CD4-positive, CD25-positive, alpha-beta regulatory T cell (primary cell): ENCODE measurements at places on chromosomes 3 and 15. TPM values are rescaled to one million over a fixed set of nuclear protein-coding genes. Genes with fewer than 3 reads are reported as not detected.

DNA sequence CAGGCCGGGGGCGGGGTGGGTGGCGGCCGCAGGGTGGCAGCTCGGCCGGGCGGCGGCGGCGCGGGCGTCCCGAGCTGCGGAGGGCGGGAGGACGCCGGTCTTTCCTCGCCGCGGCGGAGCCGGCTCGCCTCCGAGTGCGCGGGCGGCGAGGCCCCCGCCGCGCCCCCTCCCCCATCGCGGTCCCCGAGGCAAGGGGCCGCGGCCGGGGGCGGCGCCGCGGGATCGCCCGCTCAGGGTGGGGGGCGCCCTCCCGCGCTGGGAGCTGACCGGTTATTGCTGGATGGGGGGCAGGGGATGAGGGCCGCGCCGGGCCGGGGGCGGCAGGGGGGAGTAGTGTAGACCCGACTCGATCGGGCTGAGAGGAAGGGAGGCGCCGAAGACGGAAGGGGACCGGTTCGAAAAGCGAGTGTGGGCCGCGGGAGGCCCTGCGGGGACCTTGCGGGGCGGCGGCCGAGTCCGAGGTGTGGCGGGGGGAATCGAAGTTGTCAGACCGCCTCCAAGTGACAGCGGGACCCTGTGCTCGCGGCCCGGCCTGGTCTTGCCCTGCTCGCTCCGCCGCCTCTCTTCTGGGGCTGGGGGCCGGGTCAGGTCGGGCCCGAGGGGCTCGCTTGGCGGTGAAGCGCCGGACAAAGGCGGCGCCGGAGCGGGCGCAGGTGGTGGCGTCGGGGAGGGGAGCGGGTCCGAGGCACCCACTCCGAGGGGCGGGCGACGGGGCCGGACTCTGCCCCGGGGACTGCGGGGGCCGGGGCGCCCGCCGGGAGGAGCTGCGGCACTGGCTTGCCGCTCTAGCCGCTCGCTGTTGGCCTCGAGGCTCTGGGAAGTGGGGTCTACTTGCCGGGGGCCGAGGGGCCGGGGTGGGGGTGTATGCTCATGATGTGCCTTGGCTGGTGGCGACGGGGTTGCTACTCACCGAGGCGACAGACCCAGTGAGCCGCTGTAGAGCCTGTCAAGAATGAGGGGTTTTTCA is 1.1 kb downstream of the BAHD1 start:
- H3K4me3 ChIP-seq: peak overlapping the region; percentile 63
- H3K27me3 ChIP-seq: no peaks in the 10 kb centered on the region
- DNase-seq: no peak

DNA sequence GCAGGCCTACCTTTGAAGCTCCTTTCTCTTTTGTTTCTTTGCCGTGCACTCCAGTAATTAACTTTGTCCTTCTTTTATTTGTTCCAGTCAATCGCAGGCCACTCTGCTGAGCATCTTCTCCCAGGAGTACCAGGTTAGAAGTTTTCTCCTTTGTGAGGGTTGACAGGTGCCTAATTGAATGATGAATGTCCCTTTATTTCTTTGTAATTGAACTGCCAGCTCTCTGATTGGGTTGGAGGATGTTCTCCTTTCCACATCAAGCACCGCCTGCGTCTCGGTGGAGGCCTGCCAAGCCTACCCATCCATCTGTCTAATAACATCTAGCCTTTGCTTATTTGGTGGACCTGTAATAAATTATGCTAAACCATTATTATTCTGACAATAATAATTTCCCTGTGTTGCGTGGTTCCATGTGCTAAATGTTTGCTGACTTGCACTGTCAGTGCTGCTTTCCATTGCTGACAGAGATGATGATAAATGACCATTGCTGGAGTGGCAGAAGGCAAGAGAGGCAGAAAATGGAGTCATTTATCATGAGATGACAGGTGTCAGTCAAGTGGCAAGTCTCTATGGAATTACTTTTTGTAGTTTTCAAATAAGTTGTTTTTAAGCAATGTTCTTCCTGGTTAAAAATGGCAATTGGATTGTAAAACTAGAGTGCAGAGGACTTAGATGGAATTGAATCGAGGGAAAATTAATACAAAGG is 64.9 kb downstream of the CDIN1 start:
- H3K4me1 ChIP-seq: no peaks in the 10 kb centered on the region
- no peaks in the 10 kb centered on the region for H3K27me3 ChIP-seq
- no peak overlapping the region for H3K4me3 ChIP-seq
- H3K27ac ChIP-seq: no peak overlapping the region
- no peaks in the 10 kb centered on the region for H3K36me3 ChIP-seq
- DNase-seq: no peak

DNA sequence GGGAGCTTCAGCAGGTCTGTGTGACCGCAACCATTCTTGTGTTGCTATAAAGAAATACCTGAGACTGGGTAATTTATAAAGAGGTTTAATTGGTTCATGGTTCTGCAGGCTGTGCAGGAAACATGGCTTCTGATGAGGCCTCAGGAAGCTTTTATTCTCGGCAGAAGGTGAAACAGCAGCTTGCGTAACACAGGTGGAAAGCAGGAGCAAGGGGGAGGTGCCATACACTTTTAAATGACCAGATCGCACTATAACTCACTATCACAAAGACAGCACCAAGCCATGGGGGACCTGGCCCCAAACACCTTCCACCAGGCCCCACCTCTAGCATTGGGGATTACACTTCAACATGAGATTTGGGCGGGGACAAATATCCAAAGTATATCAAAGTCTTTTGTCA is 8.3 kb upstream of the CIB2 start:
- H3K27ac ChIP-seq: no peak overlapping the region
- DNase-seq: no peak
- H3K4me1 ChIP-seq: no peaks in the 10 kb centered on the region
- no peaks in the 10 kb centered on the region for H3K27me3 ChIP-seq

HAPLN3 gene
- polyA plus RNA-seq: 76.8 TPM

- no peaks in the 10 kb centered on the region for H3K27me3 ChIP-seq
- no peak overlapping the region for H3K27ac ChIP-seq
Observed at GRCh38 chr15:49215768-49216739, 46.0 kb downstream of the GALK2 start.

- no peak overlapping the region for H3K4me3 ChIP-seq
- no peaks in the 10 kb centered on the region for H3K4me1 ChIP-seq
- peaks cover 10% of the 10 kb centered on the region for H3K27me3 ChIP-seq
- DNase-seq: no peak
- H3K36me3 ChIP-seq: no peaks in the 10 kb centered on the region
Observed at GRCh38 chr15:39869858-39870515, 50.1 kb downstream of the GPR176 start.

TEX55 gene
- polyA plus RNA-seq: not detected

DNA sequence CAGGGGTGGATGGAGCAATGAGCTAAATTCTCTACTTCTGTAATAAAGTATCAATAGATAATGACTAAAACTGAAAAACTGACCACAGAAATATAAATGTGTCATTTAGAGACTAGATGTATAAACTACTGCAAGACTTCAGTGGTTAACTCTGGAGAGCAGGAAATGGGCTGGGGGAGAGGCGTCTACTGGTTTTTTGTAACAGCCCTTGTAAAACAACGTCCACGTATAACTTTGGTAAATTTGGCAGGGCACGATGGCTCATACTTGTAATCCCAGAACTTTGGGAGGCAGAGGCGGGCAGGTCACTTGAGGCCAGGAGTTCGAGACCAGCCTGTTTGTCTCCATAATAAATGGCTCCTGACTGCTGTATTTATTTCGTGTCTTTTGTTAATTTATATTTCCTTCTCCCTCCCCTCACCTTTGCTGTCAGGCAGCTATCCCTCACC is 12.5 kb downstream of the RAB27A start:
- peak; percentile 48 for DNase-seq
- peak overlapping the region; percentile 82 for H3K27ac ChIP-seq
- H3K27me3 ChIP-seq: no peaks in the 10 kb centered on the region
- no peaks in the 10 kb centered on the region for H3K36me3 ChIP-seq

SERPINI1 gene
- 17.4 TPM for polyA plus RNA-seq
